Posterior cingulate gyrus (tissue), 11 donors: ENCODE measurements at places on chromosomes 5 and 9.
A peak's percentile ranks its signal among the peaks of the same experiment; 100 is the strongest.

GRCh38 chr5:142065273-142065672, 43.3 kb upstream of the NDFIP1 start:
- peak; percentile 75 for DNase-seq

DNA sequence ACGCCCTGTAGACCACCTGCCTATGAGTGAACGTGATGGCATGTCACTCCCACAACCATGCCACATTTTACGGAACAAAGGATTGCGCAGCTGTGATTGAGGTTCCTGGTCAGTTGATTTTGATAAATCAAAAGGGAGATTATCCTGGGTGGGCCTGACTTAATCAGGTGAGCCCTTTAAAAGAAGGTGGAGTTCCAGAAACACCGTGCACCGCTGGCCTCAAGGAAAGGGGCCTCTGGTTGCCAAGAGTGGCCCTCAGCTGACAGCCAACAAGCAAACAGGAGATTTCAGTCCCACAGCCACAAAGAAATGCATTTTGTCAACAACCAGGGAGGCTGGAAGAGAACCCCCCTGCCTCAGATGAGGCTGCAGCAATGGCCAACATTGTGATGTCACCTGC, 19.0 kb downstream of the TRIM7 start:
- no peak for DNase-seq

DNA sequence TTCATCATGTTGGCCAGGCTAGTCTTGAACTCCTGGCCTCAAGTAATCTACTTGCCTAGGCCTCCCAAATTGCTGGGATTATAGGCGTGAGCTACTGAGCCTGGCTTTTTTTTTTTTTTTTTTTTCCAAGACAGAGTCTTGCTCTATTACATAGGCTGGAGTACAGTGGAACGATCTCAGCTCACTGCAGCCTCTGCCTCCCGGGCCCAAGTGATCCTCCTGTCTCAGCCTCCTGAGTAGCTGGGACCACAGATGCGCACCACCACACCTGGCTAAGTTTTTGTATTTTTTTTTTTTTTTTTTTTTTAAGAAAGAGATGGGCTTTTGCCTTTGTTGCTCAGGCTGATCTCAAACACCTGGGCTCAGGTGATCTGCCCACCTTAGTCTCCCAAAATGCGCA, 26.2 kb upstream of the GPR21 start:
- DNase-seq: no peak

- no peak for DNase-seq
These were observed 17.7 kb downstream of the RFESD start for GRCh38 chr5:95664204-95664786.

DNA sequence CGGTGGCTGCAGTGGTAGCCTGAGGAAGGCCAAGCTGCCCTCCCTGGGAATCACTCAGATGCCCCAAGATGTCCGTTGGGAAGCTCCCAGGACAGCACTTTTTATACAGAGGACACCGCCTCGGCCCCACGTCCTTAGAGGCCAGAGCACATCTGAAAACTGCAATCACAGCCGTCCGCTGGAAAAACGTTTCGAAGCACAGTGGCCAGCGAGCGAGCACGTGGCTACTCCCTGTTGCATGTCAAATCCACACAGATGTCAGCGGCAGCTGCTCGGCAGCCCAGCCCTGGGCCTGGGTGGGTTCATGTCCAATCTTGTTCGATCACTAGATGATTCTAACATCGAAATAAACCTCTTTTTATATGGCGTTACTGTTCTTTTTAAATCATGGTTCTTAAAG, 8.9 kb downstream of the PPP1R26 start:
- DNase-seq: no peak

DNA sequence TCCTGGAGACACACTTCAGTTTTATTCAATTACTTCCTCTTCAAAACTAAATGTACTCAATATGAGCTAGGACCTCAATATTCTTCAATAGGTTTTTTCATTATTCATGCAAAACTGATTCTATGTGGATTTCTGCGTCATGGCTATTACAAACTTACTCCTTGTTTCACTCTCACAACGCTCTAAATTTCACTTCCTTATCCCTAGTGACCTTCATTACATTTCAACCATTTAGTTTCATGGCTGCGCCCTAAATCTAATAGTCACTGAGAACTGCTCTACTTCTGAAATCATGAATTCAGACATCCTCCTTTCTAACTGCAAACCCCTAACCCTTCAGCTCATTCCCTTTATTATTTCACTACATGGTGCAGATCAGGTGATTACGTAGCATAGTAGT, 93.9 kb downstream of the SLC25A46 start:
- DNase-seq: no peak

DNA sequence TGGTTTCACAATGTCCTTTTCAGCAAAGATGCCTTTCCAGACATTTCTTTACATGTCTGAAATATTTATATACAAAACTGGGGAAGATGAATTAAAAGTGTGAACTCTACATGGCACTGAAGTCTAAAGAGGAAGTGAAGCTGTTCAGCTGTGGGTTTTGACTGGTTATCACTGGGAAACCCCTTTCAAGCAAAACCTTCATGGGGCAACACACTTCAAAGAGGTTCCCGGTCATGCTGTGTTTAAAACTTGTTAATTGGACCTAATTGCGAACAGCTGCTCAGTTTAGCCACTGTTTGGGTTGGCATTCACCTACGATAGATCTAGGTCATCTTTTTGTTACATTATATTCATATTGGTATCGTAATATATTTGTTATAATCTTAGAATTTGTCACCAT, 20.0 kb upstream of the GDNF start:
- no peak for DNase-seq

DNA sequence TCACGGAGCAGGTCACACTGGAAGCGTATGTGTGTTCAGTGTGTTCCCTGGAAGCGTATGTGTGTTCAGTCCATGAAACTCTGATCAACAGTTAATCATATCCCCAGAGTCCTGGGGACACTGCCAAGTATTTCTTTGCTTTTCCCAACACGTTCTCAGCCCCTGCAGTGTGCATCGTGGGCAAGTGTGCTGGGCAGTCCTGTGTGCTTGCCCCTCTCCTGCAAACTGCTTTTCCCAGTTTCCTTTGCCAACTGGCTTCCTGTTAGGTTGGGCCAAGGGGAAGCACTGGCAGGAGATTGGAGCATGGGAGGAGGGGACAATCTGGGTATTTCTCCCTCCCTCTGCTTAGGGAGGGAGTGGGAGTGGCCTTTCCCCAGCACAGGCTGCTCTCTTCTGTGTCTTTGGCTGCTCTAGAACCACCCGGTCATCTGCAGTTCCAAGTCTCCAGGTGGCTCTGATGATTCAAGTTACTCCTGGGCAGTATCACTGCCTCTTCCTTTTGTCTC, 36.8 kb upstream of the NEK6 start:
- DNase-seq: no peak

DNA sequence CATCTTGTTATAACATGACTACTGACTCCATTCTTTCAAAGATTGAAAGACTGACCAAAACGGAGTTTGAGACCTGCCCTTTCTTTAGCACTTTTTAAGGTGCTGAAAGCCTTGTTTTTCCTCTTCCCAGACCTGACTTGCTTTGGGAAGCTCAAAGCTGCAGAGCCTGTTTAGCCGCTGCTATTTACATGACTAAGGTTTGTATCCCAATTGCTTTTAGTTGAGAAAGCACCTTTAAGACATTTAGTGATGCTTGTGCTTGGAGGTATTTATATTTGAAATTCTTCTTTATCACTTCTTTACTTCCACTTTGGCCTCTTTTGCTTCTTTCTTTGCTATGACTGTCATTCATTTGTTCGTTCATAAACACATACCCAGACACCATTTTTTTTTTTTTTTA, 182.6 kb upstream of the ELL2 start:
- no peak for DNase-seq

GRCh38 chr5:8500426-8500825, 631.5 kb downstream of the MTRR start:
- no peak for DNase-seq

DNA sequence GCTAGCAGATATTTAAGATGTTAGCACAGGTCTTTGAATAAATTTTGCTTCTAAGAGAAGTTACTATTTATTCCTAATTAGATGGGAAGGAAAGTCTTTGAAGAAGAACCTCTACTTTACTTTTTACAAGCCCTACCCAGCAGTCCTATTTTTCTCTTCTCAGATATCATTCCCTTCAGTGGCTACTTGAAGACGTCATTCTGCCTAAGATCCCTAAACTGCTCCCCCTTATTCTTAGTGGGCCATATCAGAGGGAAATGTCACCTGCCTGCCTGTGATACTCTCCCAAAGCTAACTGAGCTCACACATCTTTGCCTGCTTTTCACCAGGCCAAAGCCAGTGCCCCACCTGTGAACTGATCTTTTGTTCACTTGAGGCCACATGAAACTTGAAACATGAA, 16.5 kb upstream of the TMED9 start:
- DNase-seq: no peak

GRCh38 chr5:175853573-175854230, 17.7 kb upstream of the CPLX2 start:
- DNase-seq: no peak

DNA sequence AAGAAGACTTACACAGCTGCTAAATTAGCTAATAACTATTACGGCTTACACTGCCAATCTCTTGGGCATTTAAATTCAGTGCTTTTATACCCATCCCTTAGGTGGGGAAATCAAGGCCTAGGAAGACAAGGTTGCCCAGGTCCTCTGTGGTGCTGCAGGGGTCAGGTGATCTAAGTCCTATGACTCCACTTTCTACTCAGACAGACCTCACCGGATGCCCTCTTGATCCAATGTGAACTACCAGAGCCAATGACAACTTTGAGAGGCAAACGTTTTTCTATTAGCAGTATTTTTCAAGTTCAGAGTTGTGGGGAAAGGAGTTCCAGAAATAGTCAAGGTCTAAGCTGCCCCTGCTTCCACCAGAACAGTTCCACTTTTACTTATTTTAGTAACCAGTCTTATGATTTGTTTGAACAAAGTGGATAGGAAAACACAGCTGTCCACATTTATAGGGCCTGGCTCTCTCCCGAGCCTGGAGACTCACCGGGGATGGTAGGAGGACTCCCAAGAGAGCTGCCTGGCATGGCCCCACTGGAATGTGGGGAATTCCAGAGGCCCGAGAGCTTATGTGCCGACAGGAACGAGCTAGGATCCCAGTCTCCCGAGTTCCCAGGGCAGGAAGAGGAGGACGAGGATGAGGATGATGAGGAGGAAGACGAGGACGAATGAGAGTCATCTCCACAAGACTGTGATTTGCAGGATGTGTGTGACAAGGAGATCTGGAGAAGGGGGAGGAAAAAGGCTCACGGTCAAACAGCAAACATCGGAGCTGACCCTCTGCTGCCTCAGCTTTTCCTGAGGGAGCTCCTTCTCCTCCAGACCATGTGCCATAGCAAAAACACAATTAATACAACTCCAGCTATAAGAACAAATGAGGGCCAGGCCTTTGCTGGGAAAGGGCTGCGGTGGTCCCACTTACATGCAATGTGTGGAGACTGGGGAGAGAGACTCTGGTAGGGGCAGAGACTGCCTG, 16.7 kb downstream of the FAM193B start:
- DNase-seq: peak; percentile 42

- DNase-seq: no peak
These were observed 825.0 kb downstream of the TLR4 start for GRCh38 chr9:118529210-118529609.

GRCh38 chr9:38263532-38263931, 129.0 kb upstream of the ALDH1B1 start:
- no peak for DNase-seq

DNA sequence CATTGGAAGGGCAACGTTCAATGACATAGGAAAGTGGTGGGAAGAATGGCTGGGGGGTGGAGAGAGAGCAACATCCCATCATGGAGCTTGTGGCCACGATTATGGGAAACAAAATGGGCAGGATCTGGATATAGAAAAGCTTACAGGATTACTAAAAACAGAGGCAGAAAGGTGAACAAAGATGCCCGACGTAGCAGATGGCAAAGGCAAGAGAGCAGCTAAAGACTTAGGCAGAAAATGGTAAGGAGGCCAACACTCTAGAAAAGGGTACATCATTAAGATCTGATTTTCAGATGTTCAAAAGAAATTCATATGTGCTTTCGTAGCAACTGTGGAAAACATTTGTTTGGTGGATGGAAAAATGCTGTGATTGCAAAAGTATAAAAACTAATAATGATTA, 102.5 kb downstream of the OTULIN start:
- DNase-seq: no peak

DNA sequence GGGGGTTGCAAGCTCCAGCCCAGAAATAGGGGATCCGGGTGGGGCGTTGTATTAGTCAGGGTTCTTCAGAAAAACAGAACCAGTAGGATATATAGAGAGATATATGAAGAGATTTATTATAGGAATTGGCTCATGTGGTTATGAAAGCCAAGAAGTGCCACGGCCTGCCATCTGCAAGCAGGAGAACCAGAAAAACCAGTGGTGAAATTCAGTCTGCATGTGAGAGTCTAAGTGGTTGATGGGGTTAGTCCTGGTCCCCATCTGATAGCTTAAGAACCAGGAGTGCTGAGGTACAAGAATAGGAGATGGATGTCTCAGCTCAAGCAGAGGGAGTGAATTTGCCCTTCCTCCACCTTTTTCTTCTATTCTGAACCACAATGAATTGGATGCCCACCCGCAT, 123.4 kb upstream of the APC start:
- DNase-seq: no peak

DNA sequence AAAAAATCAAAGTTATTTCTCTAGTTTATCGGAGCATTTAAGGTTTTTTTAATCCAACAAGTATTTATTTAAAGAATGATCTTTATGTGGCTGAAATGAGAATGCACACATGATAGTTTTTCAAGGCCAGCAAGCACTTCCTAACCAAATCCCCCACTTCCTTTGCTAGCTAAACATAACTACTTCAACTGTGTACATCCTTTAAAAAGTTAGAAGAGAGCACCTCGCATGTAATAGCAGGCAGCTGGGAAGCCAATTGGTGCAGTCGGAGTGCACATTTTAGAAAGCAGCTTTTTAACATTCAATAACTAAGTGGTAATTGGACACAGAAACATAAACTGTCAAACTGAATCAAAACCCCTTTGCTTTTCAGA, 245.7 kb downstream of the BNC2 start:
- DNase-seq: no peak

DNA sequence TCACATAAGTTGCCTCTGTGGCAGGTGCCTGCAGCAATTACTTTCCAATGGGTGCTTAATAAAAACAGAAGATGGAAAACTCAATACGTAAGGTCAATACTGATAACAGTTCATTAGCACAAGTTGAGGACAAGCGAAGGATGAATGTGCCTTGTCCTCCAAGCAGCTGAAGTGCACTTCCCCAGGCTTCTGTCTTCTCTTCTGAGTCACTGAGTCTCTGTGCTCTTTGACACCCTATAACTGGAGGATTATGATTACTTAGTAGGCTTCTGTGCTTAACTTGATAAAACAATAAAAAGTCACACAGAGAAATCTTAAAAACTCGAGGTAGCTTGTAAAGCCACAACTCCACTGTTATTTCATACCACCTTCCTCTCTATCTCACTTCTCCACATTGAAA, 216.6 kb upstream of the ADCY2 start:
- no peak for DNase-seq

GRCh38 chr5:6723122-6723815, 10.0 kb downstream of the TENT4A start:
- DNase-seq: no peak
